ENCODE measurements at places on chromosomes 5 and 9.

DNA sequence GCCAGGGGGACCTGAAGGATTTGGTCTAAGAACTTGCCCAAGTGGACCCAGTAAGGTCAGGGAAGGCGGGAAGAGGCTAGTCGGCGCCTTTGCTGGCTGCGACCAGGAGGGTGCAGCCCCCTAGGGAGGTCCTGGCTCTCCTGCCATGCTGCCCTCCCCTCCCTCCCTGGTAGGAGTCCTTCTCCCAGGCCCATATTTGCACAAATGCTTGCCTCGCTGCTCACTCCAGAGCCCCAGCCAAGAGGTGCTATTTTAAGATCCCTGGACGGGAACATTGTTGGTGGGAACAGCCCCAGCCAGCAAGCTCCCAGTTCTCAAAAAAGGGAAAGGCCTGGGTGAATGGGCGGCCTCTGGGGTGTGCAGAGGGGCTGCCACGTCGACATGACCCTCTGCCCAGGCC lies 4.3 kb upstream of the IL17B start:
- DNase-seq: no peak

- no peak for DNase-seq
Observed at GRCh38 chr5:125402787-125403186, 656.3 kb upstream of the ZNF608 start.

GRCh38 chr5:175635854-175636584 lies 21.9 kb upstream of the HRH2 start:
- no peak for DNase-seq

DNA sequence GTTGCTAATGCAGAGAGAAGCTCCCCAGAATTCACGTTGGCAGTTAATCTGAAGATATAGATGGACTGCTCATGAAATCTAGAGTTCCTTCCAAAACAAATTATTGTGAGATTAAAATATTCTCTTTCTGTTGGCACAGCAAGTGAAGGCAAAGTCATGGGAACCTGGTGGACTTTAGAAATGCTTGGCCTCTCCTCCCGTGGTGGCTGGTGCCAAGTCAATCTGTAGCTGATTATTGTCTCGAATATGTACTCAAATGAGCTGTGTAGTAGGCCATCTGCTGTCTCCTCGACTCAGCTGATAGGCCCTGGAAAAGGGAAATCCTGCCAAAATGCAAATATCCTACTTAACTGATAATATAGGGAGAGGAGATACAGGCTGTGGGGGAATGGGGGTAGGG lies 69.3 kb downstream of the DAPK1 start:
- DNase-seq: no peak

DNA sequence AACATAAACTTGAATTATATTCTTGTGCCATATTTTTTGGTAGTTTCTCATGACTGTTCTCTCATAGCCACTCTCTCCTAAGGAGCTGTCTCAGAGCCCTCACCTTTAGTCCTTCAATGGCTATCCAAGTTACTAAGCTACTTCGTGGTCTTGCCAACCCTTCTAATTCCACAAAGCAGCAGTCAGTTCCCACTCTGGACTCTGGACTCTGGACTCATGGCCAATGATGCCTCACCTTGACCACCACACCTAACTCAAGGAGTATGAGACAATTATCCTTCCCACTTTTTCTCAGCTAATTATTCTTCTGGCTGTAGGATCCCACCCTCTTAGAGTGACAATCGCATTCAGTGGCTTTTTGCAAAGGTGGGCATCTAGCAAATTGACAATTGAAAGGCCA lies 42.2 kb downstream of the TUSC1 start:
- no peak for DNase-seq

DNA sequence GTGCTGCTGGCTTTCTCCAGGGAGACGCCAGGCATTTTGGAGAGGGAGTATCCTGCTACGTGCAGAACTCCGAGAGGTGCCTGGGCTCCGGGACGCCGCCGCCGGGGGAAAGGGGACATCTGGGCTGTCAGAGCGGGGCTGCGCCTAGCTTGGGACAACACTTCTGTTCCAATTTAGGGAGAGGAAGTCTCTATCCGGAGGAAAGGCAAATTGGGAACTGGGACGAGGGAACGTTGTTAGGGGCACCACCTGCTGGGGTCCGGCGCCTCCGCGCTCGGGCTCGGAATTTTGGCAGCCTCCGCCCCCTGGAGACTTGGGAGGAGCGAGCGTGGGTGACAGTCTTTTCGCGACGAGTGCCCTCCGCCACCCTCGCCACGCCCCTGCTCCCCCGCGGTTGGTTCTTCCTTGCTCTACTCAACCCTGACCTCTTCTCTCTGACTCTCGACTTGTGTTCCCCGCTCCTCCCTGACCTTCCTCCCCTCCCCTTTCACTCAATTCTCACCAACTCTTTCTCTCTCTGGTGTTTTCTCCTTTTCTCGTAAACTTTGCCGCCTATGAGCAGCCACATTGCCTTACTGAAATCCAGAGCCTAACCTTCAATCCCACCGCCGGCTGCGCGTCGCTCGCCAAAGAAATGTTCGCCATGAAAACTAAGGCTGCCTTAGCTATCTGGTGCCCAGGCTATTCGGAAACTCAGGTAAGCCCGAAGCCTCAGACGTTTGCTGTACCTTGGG lies 1.6 kb downstream of the TSLP start:
- DNase-seq: peak; percentile 35

DNA sequence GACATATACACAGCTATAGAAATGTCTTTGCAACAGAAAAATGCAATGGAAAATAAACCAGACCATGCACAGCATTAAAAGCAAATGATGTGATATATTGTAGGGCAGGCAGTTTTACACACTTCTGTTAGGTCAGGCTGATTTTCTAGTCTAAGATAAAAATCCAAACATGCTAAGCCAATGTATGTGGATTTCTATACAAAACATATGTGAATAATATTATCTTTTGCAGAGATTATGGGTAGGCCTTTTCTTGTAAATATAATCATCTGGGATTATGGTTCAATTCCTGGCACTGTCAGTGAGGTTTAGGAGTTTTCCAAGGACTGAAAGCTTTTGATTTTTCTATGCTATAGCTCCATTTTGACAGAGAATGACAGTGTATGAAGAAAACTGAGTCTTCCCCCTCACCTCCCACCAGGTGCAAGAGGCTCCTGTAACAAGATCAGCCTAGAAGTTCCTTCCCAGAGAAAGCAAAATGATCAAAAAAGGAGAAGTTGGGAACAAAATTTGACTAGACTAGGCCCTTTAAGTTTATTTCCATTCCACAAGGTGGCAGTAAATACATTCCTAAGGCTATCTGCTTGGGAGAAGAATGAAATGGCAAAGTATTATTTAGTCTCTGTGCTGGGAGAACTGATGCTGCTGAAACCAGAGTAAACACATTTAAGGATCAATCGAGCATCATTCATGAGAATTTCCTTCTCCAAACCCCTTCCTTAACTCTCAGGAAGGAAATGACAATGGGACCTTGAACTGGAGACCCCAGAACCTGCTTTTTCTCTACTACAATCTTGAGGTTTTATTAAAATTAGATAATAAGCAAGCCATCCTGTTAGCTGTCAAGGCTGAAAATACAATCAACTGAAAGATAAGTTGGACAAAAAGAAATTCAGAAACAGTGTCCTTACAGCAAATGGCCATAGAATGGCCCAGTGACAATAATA lies 133.0 kb upstream of the TUT7 start:
- no peak for DNase-seq

DNA sequence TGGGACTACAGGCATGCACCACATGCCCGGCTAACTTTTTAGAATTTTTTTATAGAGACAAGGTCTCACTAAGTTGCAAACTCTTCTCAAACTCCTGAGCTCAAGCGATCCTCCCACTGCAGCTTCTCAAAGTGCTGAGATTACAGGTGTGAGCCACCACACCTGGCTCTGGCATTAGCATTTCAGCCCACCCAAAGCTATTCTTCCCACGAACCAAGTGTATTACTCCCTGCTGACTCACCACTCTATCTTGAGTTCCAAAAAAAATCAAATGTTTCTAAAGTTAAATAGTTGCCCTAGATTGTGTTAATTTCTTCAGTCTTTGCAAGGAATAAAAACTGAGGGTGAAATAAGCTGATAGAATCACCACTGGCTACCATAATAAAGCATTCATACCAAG lies 205.5 kb downstream of the ARRDC3 start:
- no peak for DNase-seq

DNA sequence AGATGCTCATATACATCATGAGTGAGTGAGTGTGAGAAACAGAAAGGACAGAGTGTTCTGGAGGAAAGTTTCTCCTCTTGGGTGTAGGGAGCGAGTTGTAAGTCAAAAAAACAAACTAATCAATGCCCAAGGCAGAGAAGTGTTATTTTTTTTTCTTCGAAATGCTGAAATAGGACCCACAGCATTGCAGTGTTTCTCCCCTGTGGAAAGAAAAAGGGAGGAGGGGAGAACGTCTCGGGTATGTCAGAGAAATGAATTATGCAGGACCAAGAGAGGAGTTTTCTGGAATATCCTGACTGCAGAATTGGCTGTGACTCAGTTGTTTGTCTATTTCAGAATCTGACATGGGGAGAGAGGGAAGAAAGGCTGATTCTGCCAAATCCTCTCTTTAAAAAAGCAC lies 337.9 kb upstream of the RFX3 start:
- DNase-seq: no peak

DNA sequence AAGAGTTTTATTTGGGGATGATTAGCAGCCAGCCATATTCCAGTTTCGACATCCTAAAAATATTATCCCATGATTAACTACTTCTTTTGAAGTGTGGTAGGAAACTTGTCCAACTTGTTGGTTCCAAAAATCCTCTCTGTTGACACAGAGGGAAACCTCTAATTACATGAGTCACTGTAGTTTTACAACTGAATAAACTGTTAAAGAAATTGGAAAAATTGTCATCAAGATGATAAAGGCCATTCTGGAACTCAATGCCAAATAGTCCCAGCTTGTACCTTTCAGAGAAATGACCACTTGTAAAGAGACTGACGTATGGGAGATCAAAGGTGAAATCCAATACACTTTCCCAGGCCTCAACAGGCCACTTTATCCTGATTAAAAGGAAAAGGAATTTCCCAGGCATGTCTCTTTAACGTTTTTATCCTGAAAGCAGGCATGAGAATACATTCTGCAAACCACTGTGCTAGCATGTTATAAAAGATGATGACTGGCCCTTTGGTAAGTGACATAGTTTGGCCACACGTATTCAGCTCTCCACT lies 261.6 kb downstream of the GLIS3 start:
- no peak for DNase-seq

DNA sequence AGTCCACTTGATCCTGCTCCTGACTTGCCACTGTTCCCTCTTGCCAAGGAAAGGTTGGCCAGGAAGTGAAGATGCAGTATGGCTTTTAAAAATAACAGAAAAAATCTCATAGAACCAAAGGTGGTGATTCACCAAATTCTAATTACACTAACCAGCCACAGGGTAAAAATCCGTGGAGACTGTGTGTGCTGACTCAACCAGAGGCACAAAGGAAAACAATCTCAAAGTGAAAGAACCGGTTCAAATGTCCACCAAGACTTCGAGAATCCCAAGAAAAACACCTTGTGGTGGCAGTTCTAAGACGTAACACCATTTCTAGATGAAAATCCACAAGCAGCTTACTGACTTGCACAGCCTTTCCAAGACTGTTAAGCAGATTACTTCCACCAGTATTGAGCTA lies 279.1 kb downstream of the TLE1 start:
- DNase-seq: no peak

DNA sequence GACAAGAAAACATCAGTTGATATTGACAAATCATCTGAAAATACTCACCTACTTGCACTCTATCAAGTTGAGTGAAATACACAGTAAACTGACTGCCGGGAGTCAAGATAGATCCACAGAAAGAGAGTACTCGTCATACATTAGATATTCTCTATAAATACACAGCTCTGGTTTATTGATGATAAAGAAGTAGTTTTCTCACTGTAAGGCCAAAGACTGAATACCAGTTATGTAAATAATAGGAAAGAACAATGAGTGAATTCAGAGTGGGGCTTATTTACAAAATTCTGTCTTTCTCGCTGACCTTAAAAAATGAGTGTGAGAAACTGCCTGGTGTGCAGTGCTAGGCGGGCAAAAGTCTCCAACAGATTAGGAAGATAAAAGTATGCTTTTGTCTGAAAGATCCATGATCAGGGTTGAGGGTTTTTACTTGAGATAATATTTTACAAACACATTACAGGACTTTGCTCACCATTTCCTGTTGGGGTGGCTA lies 341.0 kb downstream of the KCTD16 start:
- no peak for DNase-seq

- no peak for DNase-seq
Observed at GRCh38 chr5:55680353-55680752, 31.8 kb downstream of the SLC38A9 start.

DNA sequence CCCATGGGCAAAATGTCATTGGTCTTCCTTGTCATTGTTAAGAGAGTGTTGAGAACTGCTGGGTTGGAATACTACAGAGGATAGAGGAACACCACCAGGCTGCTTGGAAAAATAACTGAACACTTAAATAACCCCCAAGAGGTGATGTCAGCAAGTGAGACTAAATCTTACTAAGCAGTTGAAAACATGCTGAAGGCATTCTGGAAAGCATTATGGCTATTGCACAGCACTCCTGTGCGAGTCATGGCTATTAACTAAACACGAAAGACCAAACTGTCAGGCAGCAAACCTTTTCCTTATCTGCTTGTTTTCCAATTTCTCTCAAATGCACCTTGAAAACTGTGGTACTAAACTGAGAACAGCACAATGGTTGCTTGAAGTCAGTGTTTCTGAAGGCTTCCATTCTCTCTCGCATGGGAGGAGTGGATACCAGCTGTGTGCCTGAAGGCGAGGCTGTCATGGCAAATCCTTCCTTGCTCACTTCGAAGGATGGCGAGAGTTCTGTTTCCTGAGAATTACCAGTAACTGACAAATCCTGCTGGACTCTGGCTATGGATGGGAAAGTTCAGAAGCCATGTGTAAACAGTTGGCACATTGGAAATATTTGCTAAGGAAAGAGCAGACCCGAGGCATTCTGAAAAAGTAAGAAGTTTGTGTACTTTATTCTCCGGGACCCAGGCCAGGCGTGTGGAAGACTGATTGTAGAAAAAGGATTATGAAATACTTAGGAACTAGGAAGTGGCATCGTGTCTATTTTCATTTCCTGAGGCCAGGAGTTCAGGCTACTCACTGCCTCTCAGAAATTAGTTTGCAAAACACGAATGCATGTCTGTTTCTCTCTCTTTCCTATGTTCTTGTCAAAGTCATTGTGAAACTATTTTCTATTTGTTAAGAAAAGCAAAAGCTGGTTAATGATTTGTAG lies 182.1 kb downstream of the DMRT2 start:
- no peak for DNase-seq

- DNase-seq: no peak
Observed at GRCh38 chr5:178113841-178114324, 551 bp downstream of the N4BP3 start.

DNA sequence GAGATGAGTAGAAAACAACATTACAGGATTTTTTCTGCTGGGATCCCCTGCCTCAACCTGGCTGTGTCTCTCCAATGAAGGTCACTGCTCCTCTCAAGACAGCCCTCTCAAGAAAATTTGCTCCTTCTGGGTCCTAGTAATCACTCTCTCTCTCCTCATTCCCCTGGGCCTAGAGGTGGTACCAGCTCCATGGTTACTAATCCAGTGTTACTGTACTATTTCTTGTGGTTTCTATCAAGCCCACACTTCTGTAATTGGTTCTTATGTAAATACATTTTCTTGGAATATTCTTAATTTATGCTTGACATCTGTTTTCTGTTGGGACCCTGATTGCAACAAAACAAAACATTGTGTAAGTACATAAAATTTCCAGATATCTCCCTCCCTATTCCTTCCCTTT lies 123.8 kb upstream of the RORB start:
- no peak for DNase-seq
